Left ventricle myocardium inferior (tissue), 1 donor: ENCODE measurements at places on chromosomes 3 and 15. TPM values are rescaled to one million over a fixed set of nuclear protein-coding genes. Genes with fewer than 3 reads are reported as not detected.

- no peak overlapping the region for H3K4me3 ChIP-seq
- no peaks in the 10 kb centered on the region for H3K36me3 ChIP-seq
- H3K27me3 ChIP-seq: no peaks in the 10 kb centered on the region
- peaks cover 39% of the 10 kb centered on the region for H3K4me1 ChIP-seq
- no peak overlapping the region for H3K27ac ChIP-seq
- DNase-seq: no peak
Observed at GRCh38 chr3:16548721-16549120, 35.2 kb upstream of the RFTN1 start.

DNA sequence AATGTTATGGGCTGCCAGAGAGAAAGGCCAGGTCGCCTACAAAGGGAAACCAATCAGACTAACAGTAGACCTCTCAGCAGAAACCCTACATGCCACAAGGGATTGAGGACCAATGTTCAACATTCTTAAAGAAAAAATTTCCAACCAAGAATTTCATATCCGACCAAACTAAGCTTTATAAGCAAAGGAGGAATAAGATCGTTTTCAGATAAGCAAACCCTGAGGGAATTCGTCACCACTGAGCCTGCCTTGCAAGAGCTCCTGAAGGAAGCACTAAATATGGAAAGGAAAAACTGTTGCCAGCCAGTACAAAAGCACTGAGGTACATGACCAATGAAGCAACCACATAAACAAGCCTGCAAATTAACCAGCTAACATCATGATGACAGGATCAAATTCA, 33.1 kb downstream of the PYGO1 start:
- no peaks in the 10 kb centered on the region for H3K36me3 ChIP-seq
- DNase-seq: no peak
- H3K4me3 ChIP-seq: no peak overlapping the region
- no peaks in the 10 kb centered on the region for H3K27me3 ChIP-seq
- H3K27ac ChIP-seq: no peak overlapping the region

GRCh38 chr3:74601793-74602192, 12.7 kb downstream of the CNTN3 start:
- no peak overlapping the region for H3K27ac ChIP-seq
- H3K27me3 ChIP-seq: no peaks in the 10 kb centered on the region
- no peaks in the 10 kb centered on the region for H3K36me3 ChIP-seq

GRCh38 chr3:150291515-150291914, 116.6 kb upstream of the TSC22D2 start:
- no peaks in the 10 kb centered on the region for H3K36me3 ChIP-seq
- DNase-seq: no peak
- H3K4me3 ChIP-seq: no peak overlapping the region
- no peaks in the 10 kb centered on the region for H3K27me3 ChIP-seq

- H3K27me3 ChIP-seq: peaks cover 96% of the 10 kb centered on the region
- H3K36me3 ChIP-seq: no peaks in the 10 kb centered on the region
- peaks cover 42% of the 10 kb centered on the region for H3K4me1 ChIP-seq
- DNase-seq: no peak
- peak overlapping the region; percentile 67 for H3K4me3 ChIP-seq
Observed at GRCh38 chr15:96361309-96362010, 31.0 kb downstream of the NR2F2 start.

DNA sequence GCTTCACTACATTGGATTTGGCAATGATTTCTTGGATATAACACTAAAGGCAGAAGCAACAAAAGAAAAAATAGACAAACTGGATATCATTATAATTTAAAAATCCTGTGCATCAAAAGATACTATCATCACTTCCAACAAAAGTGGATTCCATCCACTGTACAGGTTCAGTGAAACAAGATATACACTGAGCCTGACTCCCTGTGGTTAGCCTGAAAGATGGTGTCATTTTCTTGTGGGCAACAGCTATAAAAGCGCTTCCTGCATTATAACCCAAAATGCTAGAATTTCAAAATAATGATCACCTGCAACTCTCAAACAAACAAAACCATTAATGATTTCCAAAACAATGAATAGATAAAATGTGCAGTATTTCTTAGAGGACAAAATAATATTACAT, 39.6 kb upstream of the TBC1D23 start:
- H3K27me3 ChIP-seq: no peaks in the 10 kb centered on the region
- peaks cover 1% of the 10 kb centered on the region for H3K4me1 ChIP-seq
- no peak for DNase-seq
- H3K4me3 ChIP-seq: no peak overlapping the region
- no peak overlapping the region for H3K27ac ChIP-seq
- no peaks in the 10 kb centered on the region for H3K36me3 ChIP-seq

ATG7 gene
- total RNA-seq: 15.7 TPM

KCNH8 gene
- 0.05 TPM for total RNA-seq

DNA sequence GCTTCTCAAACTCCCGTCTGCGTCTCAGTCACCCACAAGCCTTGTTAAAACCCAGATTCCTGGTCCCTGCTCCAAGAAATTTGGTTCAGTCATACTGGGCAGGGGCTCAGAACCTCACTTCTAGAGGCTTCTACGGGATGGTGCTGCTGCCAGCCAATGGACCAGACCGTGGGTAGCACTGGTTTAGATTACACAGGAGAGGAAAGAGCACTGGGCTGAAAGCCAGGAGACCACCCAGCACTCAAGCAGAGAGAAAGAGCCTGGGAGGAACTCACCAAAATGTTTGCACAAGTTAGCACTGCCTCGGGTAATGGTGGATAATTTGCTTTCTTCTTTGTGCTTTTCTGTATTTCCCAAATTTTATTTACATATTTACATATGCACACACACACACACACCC, 46.9 kb upstream of the MUC13 start:
- H3K27me3 ChIP-seq: no peaks in the 10 kb centered on the region
- H3K4me1 ChIP-seq: peaks cover 38% of the 10 kb centered on the region
- no peak overlapping the region for H3K4me3 ChIP-seq
- H3K27ac ChIP-seq: no peak overlapping the region

DNA sequence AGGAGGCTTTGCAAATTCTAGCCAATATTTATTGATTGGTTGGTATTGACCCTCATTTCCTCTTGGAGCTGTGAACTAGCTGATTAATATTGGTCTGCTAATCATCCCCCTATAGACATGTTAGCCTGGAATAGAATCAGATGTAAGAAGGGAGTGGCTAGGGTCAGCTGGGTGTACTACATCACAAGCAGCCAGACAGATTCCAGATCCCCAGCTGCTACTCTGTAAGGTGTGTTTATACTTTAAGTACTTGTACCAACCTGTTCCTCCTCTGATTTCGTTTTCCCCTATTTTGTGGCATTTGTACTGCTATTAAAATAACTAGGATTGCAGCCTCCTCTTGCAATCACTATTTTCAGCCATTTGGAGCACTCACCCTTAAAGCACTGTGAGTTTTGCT, 49.9 kb downstream of the PARP15 start:
- no peaks in the 10 kb centered on the region for H3K4me1 ChIP-seq
- no peak overlapping the region for H3K4me3 ChIP-seq
- peaks cover 6% of the 10 kb centered on the region for H3K27me3 ChIP-seq
- DNase-seq: no peak

DNA sequence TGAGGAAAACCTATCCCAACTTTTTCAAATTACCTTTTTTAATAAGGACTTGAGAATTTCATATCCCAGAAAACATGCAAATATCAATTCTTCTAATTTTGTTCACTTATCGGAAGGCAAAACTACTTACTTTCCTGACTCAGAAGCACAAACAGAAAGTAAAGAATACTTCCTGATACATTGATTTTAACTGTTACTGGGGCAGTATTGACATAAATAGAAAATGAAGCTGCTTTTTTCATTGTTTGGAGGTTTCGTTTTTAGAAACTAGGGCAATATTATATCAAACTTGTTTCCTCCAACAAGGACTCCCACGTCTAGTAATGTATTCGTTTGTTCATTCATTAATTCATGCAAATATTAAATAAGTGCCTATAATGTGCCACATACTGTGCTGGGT, 19.1 kb downstream of the PAQR9 start:
- H3K36me3 ChIP-seq: no peaks in the 10 kb centered on the region
- H3K4me1 ChIP-seq: peaks cover 6% of the 10 kb centered on the region
- peaks cover 21% of the 10 kb centered on the region for H3K27me3 ChIP-seq
- no peak overlapping the region for H3K4me3 ChIP-seq
- H3K27ac ChIP-seq: no peak overlapping the region
- DNase-seq: no peak

DNA sequence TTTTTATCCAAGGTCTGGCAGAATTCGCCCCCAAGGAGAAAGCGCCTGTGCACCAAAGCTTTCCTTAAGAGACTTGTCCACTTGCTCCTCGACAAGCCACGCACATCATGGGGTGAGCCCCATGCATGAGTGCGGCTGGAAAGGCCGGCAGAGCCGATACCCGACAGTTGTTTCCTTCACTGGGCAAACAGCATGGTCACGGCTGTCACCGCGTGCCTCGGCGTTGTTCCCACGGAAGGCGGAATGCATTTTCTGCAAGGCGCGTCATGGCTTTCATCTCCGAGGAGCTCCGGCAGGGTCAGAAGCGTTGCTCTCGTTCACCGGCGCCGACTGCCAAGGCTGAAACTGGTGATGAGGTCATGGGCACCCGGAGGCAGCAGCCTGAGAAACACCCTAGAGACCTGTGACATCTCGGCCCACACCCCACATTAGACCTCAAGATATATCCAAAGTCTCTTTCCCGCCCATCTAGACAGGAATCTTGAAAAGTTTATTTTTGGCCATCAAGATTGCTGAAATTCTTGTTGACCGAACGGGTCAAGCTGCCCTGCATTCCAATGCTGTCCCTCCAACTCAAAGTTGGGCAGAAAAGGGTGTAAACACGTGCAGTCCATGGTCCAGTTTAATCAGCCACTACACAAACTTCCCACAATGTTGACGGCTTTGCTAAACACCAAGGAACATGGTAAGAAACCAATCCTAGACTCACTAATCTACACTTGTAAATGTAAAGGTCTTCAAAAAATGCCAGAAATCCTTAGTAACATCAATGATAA, 604 bp upstream of the TJP1 start:
- peak overlapping the region; percentile 99 for H3K27ac ChIP-seq
- H3K4me3 ChIP-seq: peak overlapping the region; percentile 78
- H3K27me3 ChIP-seq: no peaks in the 10 kb centered on the region
- peaks cover 54% of the 10 kb centered on the region for H3K4me1 ChIP-seq
- H3K36me3 ChIP-seq: no peaks in the 10 kb centered on the region

CEP19 gene
- 1.5 TPM for total RNA-seq

MCTP2 gene
- 1.0 TPM for total RNA-seq

TRPM1 gene
- not detected for total RNA-seq

- H3K4me3 ChIP-seq: no peak overlapping the region
- H3K36me3 ChIP-seq: no peaks in the 10 kb centered on the region
- H3K27ac ChIP-seq: no peak overlapping the region
- no peaks in the 10 kb centered on the region for H3K27me3 ChIP-seq
- H3K4me1 ChIP-seq: no peaks in the 10 kb centered on the region
- no peak for DNase-seq
Observed at GRCh38 chr3:44424758-44425157, 52.7 kb downstream of the ZNF445 start.

- peak overlapping the region; percentile 63 for H3K27ac ChIP-seq
- H3K36me3 ChIP-seq: no peaks in the 10 kb centered on the region
- H3K4me3 ChIP-seq: no peak overlapping the region
- no peaks in the 10 kb centered on the region for H3K27me3 ChIP-seq
- no peak for DNase-seq
Observed at GRCh38 chr3:104437131-104437750, 929.5 kb upstream of the ALCAM start.

HCLS1 gene
- 8.7 TPM for total RNA-seq

PLCH1 gene
- total RNA-seq: 0.85 TPM
